ENCODE measurements at places on chromosomes 6 and 20. TPM values are rescaled to one million over a fixed set of nuclear protein-coding genes. Genes with fewer than 3 reads are reported as not detected.

GRCh38 chr6:22598339-22598738 is 29.0 kb downstream of the HDGFL1 start:
- H3K27me3 ChIP-seq = no peaks in the 10 kb centered on the region
- no peak overlapping the region for H3K4me3 ChIP-seq
- no peaks in the 10 kb centered on the region for H3K36me3 ChIP-seq

GRCh38 chr6:31864818-31865204 is 2.2 kb upstream of the NEU1 start:
- H3K4me3 ChIP-seq = no peak overlapping the region
- no peak overlapping the region for H3K27ac ChIP-seq
- no peaks in the 10 kb centered on the region for H3K4me1 ChIP-seq
- no peaks in the 10 kb centered on the region for H3K27me3 ChIP-seq

DNA sequence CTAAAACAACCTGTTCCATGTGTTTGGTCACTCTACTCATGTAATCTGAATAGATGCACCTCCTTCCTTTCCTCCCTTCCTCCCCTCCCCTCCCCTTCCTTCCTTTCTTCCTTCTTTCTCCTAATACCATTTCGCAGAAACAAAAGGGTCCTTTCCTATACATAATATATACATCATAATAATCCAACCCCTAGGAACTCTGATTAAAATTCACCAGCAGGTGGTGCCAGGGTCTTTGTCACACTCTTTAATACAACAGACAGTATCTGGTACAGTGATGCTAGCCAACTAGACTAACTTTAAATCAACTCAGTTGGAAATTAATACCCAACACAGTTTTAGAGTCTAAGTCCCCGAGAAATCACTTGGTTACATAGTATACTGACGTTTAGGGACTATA is 181.2 kb upstream of the SHLD1 start:
- H3K27ac ChIP-seq = no peak overlapping the region
- peak; percentile 32 for DNase-seq
- no peak overlapping the region for H3K4me3 ChIP-seq
- no peaks in the 10 kb centered on the region for H3K36me3 ChIP-seq
- H3K27me3 ChIP-seq = no peaks in the 10 kb centered on the region
- no peaks in the 10 kb centered on the region for H3K4me1 ChIP-seq

GRCh38 chr6:56188429-56188828 is 59.0 kb downstream of the COL21A1 start:
- no peaks in the 10 kb centered on the region for H3K36me3 ChIP-seq
- H3K27me3 ChIP-seq = no peaks in the 10 kb centered on the region
- H3K4me3 ChIP-seq = no peak overlapping the region

DNA sequence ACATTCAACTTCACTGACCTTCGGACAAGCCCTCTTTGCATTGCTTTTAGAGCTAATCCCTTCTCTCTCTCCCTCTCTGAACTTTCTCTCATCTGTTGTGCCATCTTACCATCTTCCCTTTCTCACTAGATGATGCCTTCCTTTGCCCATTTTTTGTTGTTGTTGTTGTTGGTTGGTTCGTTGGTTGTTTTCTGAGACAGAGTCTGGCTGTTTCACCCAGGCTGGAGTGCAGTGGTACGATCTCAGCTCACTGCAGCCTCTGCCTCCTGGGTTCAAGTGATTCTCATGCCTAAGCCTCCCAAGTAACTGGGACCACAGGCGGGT is 18.8 kb downstream of the MAP3K5 start:
- no peak for DNase-seq
- H3K27me3 ChIP-seq = no peaks in the 10 kb centered on the region
- peak overlapping the region; percentile 56 for H3K27ac ChIP-seq
- no peaks in the 10 kb centered on the region for H3K36me3 ChIP-seq

DNA sequence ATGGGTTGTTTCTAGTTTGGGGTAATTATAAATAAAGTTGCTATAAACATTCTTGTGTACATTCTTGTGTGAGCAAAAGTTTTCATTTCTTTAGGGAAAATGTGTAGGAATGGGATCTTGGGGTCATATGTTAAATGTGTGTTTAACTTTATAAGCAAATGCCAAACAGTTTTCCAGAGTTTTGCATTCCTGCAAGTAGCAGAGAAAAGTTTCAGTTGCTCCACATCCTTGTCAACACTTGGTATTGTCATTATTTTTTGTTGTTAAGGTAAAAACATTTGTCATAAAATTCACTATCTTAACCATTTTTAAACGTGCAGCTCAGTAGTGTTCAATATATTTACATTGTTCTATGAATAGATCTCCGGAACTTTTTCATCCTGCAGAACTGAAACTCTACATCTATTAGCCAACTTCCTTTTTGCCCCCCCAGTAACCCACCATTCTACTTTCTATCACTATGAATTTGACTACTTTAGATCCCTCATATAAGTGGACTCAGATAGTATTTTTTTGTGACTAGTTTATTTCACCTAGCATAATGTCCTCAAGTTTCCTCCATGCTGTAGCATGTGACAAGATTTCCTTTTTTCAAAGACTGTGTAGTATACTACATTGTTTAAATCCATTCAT is 48.4 kb downstream of the PHACTR2 start:
- H3K27ac ChIP-seq = no peak overlapping the region
- DNase-seq = no peak
- H3K4me1 ChIP-seq = no peaks in the 10 kb centered on the region
- H3K36me3 ChIP-seq = no peaks in the 10 kb centered on the region

DNA sequence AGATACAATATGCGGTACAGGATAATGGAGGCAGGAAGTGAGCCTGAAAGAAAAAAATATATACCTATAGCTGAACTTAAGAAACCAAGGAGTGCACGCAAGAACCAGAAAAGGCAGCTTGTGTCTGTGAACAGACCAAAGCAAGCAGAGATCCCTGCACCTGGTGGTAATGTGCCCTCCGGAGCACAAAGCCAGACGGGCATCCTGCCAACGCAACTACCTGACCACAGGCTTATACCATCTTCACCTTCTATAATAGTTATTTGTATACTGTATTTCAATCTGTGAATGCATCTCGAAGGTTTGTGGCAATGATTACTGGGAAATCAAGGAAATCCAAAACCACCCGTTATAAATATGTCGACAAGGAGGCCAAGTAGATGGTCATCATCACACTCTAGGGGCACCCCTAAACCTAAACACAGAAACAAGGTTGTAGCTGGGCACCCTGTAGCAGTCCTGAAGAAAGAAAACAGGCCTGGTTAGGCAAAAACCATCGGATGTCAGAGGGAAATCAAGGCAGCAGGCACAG is 801 bp downstream of the FBXL4 start:
- H3K27ac ChIP-seq = peak overlapping the region; percentile 80
- peak; percentile 30 for DNase-seq
- H3K4me1 ChIP-seq = no peaks in the 10 kb centered on the region
- H3K36me3 ChIP-seq = no peaks in the 10 kb centered on the region

GRCh38 chr6:139380611-139381010 is 6.2 kb upstream of the CITED2 start:
- no peaks in the 10 kb centered on the region for H3K4me1 ChIP-seq
- H3K36me3 ChIP-seq = no peaks in the 10 kb centered on the region
- no peak for DNase-seq
- H3K27me3 ChIP-seq = no peaks in the 10 kb centered on the region
- H3K4me3 ChIP-seq = no peak overlapping the region

DNA sequence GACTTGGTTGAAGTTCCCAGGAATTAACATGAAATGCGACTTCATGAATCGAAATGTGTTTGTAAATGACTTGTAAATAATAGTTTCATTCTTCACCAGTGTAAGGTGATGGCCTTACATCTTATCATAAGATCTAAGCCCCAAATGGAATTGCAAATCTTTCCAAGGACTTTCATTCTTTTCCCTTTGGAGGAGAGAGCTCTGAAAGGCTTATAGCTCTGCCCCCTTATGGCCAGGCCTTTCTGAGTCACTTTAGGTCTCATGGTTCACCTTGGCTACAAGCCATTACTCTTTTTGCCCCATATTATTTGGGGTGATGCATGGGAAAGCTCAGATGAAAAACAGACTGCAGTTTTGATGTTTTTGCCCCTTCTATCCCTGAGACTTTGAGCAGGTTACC is 209.1 kb upstream of the BMP2 start:
- no peaks in the 10 kb centered on the region for H3K27me3 ChIP-seq
- H3K36me3 ChIP-seq = no peaks in the 10 kb centered on the region
- H3K4me1 ChIP-seq = no peaks in the 10 kb centered on the region
- H3K27ac ChIP-seq = no peak overlapping the region
- no peak overlapping the region for H3K4me3 ChIP-seq

DNA sequence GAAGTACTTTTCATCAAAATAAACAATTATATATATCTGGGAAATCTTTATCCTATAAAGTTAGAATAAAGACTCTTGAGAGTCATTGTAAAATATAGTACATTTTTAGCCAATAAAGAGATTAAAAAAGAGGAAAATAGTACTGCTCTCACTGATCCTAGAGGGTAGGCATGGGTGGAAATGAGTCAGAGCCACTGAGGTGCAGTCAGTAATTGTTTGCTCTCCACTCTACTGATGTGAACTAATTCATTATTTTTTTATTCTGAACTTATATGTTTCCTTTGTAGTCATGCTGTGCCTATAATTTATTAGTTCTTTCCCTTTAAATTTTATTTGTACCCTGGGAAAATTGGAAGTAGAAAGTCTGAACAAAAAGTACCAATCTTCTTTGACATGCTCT is 1359.4 kb upstream of the GJE1 start:
- no peaks in the 10 kb centered on the region for H3K27me3 ChIP-seq
- no peak for DNase-seq
- H3K36me3 ChIP-seq = no peaks in the 10 kb centered on the region
- H3K4me1 ChIP-seq = no peaks in the 10 kb centered on the region

- H3K4me1 ChIP-seq = no peaks in the 10 kb centered on the region
- DNase-seq = no peak
- no peak overlapping the region for H3K4me3 ChIP-seq
- no peak overlapping the region for H3K27ac ChIP-seq
Observed at GRCh38 chr6:84926189-84927155, 162.1 kb upstream of the TBX18 start.

GRCh38 chr6:7264041-7264440 is 49.0 kb downstream of the SSR1 start:
- DNase-seq = no peak
- no peak overlapping the region for H3K27ac ChIP-seq
- H3K36me3 ChIP-seq = no peaks in the 10 kb centered on the region
- no peak overlapping the region for H3K4me3 ChIP-seq

DNA sequence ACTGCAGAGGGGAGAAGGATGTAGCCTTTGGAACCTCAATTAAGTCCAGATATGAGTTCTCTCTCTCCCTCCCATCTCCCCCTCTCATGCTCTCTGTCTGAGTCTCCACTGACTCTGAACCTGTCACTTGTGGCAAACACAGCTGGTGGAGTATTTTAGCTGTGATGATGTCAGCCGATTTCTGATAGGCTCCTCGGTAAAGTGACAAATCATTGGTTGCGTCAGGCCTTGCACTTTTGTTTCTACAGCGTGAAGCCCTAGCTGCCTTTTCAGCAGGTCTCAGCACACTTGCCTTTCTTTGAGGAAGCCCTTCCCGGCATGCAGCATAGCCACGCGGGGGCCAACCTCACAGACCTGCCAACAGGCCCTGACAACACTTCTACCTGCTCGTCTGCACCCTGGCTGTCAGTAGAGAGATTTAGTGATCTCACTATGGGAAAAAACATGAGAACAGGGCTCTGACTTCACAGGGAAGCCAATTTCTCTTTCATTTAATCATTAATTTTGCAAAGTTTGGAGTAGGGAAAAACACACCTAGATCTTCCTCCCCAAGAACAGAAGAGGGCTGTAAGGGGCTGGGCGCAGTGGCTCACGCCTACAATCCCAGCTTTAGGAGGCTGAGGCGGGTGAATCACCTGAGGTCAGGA is 84.4 kb downstream of the GMPR start:
- no peaks in the 10 kb centered on the region for H3K27me3 ChIP-seq
- peaks cover 7% of the 10 kb centered on the region for H3K4me1 ChIP-seq
- H3K4me3 ChIP-seq = no peak overlapping the region
- H3K36me3 ChIP-seq = no peaks in the 10 kb centered on the region
- peak overlapping the region; percentile 88 for H3K27ac ChIP-seq

DNA sequence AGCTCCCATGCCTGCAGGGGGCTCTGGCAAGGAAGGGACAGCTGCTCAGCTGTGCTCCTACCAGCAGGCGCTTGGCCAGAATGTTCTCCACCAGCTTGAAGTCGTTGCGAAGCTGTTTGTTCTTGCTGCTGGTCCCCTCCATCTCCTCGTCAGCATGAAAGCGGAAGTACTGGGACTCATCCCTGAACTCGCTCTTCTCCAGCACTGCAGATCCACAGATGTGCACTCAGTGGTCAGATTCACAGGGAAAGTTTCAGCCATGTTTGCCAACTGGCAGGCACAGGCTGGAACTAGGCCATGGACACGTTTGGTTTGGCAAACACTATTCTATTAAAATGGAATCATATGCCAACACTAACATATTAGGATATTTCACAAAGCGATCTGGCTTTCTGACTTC is 167.9 kb downstream of the PREX1 start:
- H3K4me1 ChIP-seq = no peaks in the 10 kb centered on the region
- no peaks in the 10 kb centered on the region for H3K36me3 ChIP-seq
- no peak overlapping the region for H3K4me3 ChIP-seq
- no peak overlapping the region for H3K27ac ChIP-seq
- no peaks in the 10 kb centered on the region for H3K27me3 ChIP-seq

- no peaks in the 10 kb centered on the region for H3K36me3 ChIP-seq
- H3K4me3 ChIP-seq = no peak overlapping the region
- no peak for DNase-seq
Observed at GRCh38 chr20:51734876-51735720, 33.1 kb downstream of the ATP9A start.

DNA sequence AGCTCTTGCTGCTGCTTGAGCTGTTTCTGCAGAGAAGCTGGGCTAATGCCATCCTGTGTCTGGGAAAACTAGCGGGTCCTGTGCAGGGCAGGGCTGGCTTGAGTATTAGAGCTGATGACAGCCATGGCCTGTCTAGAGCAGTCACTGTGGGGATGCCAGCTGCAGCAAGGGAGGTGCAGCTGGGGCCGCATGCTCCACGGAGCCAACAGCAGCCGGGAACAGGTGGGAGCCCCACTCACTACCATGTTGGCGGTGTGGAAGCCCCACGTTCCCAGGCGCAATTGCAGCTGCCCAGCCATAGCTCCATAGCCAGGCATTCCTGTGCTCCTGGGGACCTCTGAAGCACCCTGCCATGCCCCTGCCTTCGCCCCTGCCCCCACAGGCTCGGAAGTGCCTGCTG is 212.9 kb downstream of the TFAP2C start:
- no peak overlapping the region for H3K4me3 ChIP-seq
- H3K36me3 ChIP-seq = no peaks in the 10 kb centered on the region
- DNase-seq = no peak

GRCh38 chr6:164928728-164929407 is 380.5 kb downstream of the C6orf118 start:
- H3K4me1 ChIP-seq = no peaks in the 10 kb centered on the region
- H3K27me3 ChIP-seq = no peaks in the 10 kb centered on the region
- H3K27ac ChIP-seq = no peak overlapping the region
- no peaks in the 10 kb centered on the region for H3K36me3 ChIP-seq
- DNase-seq = no peak

Gene SIM1
- under 0.01 TPM for total RNA-seq

Gene PLA2G7
- total RNA-seq = not detected

Gene PI3
- not detected for total RNA-seq

Gene PAX1
- total RNA-seq = not detected

Gene KIAA0408
- 2.3 TPM for total RNA-seq

Gene BNIP5
- not detected for total RNA-seq

Gene MYB
- 4.0 TPM for total RNA-seq

Gene EPPIN
- 0.97 TPM for total RNA-seq

Gene TRIM15
- not detected for total RNA-seq

Gene ABHD16B
- not detected for total RNA-seq

Gene BANF2
- not detected for total RNA-seq

Gene LAMA2
- 111 TPM for total RNA-seq
